ENCODE measurements at places on chromosomes 12 and 14.

- no peak for DNase-seq
Observed at GRCh38 chr14:96225745-96226151, 21.1 kb downstream of the BDKRB2 start.

DNA sequence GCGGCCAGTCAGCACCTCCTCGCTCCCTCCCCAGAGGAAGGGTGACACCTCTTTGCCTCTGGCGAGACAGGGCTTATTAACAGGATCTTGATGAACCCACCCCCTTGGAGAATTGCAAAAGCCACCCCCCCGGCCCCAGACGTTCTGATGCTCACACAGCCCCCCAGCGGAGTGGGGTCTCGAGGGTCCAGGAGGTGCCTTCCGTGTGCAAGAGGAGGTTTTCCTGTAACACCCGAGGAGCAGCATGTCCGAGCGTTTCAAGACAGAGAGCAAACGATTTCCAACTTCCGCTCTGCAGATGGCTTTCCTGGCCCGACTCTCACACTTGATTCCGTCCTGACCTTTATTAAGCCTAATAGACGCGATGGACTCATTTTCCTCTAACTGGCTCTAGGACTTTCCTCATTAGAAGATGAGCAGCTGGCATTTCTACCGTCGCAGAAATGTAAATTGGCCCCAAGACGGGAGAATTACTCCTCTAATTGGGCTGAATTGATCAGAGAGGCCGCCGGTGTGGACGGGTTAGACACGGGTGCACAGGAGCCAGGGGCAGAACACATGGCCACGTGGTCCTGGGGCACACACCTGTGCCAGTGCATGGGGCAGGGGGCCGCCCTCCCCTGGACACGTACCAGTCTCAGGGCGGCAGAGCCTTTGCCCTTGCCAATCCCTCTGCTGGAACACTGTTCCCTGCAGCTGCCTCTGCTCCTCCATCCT, 84.4 kb downstream of the NOC4L start:
- DNase-seq, result no peak

- DNase-seq, result no peak
Observed at GRCh38 chr12:32296567-32296966, 102.8 kb upstream of the FGD4 start.

- DNase-seq, result no peak
Observed at GRCh38 chr12:58767496-58767895, 152.8 kb downstream of the LRIG3 start.

- peak; percentile 78 for DNase-seq
Observed at GRCh38 chr14:91396959-91397815, 20.4 kb downstream of the CCDC88C start.

GRCh38 chr14:104138718-104139459, 502 bp downstream of the KIF26A start:
- DNase-seq, result no peak

DNA sequence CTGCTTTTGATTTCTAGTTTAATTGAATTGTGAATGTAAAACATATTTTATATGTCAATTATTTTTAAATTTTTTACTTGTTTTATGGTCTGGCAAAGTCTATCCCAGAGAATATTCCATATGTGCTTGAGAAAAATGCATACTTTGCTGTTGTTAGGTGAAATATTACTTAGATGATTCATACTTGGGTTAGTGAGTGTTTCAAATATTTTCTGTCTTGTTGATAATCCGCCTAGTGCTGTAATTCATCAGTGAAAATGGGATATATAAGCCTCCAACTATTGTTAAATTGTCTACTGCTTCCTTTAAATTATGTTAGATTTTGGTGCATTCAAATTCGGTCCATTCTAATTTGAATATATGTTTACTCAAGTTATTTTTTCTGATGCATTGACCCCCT, 395.5 kb downstream of the LRFN5 start:
- no peak for DNase-seq

DNA sequence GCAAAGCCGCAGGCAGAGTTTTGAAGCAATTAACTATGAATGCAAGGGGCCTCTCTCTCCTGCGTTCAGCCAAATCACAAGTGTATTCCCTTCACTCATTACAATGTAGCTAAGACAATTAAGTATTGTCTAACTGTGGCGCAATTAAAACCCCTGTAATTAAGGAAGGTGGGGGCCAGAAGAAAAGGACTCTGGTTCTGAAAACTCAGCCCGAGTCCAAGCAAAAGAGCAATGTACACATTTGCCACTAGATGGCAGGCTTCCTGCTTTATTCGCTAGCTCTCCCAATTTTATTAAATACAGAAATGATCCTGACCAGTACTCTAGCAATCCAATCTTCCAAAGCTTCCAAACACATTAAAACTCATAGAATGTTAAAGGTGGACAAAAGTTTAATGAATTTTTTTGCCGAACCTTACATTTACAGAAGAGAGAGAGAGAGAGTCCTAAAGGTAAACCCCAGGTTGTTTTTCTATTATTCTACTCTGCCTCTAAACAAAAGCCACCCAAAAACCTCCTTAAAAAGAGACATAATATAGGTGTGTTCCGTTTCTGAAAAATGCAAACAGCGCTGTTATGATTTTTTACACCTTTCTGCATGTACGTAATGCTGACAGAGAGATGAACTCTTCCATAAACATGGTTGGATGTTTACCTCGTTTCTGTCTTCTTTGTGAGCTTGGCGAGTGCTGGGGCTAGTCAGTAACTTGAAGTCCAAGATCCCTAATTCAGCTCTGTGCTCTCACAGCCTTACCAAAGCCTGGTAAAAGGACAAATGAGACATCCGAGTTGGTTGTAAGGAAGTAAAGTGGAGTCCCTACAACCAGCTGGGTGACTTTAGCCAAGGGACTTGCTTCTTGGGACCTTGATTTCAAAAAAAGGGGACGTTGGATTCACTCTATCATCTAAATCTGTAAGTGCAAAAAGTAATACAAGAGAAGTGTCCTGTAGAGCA, 50.9 kb upstream of the VASH1 start:
- no peak for DNase-seq

- no peak for DNase-seq
Observed at GRCh38 chr12:58592475-58593207, 327.7 kb downstream of the LRIG3 start.

DNA sequence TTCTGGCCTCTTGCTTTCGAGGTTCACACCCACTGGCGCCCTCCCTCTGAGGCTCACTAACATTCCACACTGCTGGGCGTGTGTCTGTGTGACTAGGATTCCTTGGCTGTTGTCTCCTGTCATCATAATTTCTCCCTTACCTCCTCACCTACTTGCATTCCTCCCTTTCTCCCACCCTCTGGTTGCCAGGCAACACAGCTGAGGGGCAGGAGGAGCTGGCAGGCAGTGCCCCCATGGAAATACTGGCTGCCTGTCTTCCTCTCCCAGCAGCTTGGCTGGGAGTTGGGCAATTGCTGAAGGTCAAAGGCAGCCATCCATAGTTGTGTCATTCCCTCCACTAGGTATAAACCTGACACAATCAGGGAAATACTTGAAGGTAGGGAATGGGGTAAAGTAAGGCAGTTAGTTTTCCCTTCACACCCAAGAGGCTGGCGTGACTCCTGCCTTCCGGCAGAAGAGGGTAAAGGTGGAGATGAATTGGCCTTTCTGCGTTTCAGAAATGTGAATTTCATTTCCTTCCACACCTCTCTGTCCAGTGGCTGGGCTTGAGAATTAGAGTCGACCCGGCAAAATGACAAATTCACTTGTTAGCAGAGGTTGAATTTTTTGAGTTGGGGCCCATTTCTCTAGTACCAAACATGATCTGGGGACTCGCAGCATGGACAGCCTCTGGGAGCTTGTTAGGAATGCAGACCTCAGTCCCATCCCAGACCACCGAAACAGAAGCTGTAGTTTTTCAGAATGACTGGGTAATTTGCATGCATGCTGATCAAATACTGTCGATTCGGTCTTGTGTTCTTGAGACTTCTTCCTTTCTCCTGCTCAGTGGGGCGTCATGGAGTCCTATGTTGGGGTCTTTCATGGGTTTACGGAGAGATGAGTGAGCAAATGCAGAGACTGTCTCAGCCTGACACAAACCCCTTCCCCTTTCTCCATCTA, 24.3 kb upstream of the EMP1 start:
- no peak for DNase-seq

DNA sequence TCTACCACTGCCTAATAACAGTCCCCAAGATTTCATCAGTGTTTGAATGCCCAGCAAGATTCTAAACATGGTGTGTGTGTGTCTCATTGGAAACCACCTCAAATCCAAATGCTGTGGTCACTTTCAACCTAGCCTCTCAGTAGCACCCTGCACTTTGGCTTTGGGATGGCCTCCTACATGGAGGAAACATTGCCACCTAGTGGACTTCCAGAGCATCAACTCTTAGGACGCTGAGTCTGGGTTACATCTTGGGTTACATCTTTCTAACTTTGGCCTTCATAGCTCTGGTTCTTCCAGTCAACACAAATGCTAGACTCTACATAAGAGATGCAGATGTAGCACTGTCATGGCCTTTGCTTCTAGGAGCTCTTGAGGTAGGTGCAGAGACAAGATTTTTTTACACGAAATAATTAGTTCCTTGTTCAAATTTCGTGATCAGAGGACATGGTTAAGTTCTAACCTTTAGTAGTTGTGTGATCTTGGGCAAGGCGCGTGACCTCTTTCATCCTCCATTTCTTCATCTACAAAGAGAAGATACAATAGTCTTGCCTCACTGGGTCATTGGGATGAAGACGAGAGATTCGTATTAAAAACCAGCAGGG, 113.5 kb upstream of the VASH1 start:
- DNase-seq, result peak; percentile 32

GRCh38 chr14:68955851-68956179, 23.3 kb downstream of the ACTN1 start:
- no peak for DNase-seq

DNA sequence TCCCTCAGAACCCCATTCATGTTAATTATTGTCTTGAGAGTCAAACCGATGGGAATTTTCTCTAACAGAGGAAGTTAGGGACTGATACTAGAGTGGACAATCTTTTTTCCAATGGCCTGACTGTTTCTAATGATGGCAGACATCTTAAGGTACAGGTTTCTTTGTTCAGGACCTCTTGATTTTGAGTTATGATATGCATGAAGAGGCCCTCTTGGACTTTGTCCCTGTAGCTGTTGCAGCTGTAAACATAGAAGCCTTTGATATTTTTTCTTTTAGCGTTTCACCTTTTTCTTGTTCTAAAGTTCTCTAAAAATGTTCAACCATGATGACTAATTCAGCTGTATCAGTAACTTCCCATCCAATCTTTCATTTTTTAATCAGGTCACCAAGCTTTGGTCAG, 53.0 kb downstream of the LGR5 start:
- DNase-seq, result no peak

DNA sequence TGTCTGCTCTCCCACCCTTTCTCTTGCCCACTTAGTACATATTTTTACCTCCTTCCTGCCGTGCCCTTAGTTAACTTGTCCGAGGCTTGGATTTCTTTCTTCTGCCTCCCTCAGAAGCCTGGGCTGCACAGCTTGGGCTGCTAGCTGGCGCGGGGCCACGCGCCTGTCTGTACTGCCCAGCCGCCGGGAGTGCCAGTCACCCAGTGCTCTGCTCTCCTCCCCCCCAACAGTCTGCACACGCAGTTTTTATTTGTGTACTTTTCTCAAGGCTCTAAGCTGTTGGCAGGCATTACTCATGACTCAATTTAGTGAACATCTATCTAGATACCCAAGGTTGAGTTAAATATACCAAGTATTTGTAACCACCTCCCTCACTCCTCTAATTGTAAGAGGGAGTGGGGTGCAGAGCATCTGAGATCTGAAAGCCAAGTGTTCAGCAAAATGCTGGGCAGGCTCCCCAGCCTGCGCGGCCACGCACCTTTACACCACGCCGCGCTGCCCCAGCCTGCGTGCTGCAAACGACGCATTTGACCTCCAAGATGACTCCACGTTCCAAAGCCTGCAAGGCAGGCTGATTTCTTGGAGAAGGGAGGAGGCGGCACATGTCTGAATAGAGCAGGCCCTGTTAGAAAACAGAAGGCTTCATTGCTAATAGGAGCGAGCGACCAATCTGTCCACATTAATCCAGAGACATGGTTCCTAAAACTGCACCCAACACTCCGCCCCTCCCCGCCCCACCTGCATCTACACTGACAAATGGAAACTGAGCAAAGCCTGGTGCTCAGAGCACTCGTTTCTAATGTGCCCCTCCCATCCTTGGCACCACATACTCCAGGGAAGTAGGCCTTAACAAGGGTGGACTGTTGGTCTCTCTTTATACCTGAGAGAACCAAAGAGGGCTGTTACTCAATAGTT, 18.2 kb upstream of the CACNA2D4 start:
- no peak for DNase-seq

GRCh38 chr14:45486599-45486998, 233.6 kb upstream of the MIS18BP1 start:
- no peak for DNase-seq

DNA sequence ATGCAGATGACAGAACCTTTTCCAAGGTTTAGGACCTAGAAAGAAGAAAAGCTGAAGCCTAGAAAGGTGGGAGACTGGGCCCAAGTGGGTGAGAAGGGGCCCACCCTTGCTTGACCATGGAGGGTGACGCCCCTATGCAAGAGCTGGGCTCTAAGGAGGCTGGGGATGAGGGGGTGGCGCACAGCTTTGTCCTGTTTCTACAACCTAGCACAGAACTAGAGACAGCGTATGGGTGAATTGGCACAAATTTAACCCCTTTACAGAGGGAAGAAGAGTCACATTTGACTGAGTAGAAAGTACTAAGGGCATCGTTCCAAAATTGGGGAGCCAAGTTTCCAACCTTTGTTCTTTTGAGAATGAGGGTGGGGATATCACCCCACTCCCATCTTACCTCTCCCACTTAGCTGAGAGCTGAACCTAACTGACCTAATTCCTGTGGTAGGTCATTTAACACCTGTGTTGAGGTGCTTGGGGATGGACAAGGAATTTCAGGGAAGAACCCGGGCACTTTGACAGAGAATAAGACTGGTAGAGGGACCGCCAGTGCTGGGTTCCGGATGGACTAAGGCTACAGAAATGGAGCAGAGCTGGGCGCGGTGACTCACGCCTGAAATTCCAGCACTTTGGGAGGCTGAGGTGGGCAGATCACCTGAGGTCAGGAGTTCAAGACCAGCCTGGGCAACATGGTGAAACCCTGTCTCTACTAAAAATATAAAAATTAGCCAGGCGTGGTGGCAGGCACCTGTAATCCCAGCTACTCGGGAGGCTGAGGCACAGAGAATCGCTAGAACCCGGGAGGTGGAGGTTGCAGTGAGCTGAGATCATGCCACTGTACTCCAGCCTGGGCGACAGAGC, 5.2 kb downstream of the NFKBIA start:
- DNase-seq, result no peak

DNA sequence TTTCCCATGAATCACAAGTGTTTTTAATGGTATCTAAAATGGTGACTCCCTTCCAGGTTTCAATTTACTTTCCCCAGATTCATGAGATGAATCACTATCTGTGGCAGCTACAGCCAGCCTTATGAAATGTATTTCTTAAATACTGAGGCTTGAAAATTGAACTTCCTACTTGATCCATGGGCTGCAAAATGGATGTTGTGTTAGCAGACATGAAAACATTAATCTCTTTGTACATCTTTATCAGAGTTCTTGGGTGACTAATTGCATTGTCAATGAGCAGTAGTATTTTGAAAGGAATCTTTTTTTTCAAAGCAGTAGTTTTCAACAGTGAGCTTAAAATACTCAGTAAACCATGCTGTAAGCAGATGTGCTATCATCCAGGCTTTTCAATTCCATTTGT, 250.8 kb downstream of the SLC6A15 start:
- no peak for DNase-seq

Measured in GM12891 (cell line).